ENCODE measurements at places on chromosomes 5 and 9.

GRCh38 chr5:73892218-73892617 lies 266.2 kb downstream of the ARHGEF28 start:
- no peaks in the 10 kb centered on the region for H3K36me3 ChIP-seq
- no peaks in the 10 kb centered on the region for H3K27me3 ChIP-seq
- no peak for DNase-seq
- H3K4me3 ChIP-seq, result no peak overlapping the region
- no peaks in the 10 kb centered on the region for H3K4me1 ChIP-seq

GRCh38 chr9:127523312-127523851 lies 72.1 kb downstream of the LRSAM1 start:
- H3K27ac ChIP-seq, result no peak overlapping the region
- peaks cover 44% of the 10 kb centered on the region for H3K36me3 ChIP-seq
- peak; percentile 49 for DNase-seq

DNA sequence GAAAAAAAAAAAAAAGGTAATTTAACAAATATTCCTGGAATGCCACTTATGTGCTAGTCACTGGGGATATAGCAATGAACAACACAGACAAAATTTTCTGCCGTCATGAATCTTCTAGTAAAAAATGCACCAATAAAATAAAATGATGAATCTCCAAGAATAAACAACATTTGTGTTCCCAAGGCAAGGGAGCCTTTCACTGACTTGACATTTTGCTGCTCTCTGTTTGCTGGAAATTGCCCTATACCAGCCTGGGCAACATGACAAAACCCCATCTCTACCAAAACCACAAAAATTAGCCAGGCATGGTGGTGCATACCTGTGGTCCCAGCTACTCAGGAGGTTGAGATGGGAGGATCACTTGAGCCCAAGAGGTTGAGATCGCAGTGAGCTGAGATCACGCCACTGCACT lies 64.5 kb upstream of the ERBIN start:
- no peaks in the 10 kb centered on the region for H3K27me3 ChIP-seq
- DNase-seq, result peak; percentile 81
- no peaks in the 10 kb centered on the region for H3K36me3 ChIP-seq

DNA sequence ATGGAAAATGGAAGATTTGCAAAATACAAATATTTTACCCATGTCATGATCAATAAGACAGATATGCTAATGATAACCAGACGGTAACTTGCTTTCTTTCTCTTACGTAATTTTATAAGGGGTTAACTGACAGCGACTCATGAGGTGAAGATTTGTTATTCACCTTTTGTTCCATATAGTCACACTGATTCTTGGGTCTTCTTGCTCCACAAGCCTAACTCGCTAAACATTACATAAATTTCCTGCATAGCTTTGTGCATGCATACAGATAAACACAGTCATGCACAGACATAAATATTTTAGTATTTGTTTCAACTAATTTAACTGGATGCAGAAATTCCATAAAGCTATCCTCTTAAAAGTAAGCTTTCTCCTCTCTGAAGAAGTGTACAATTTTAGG lies 225.9 kb downstream of the VPS13A start:
- H3K4me1 ChIP-seq, result peaks cover 3% of the 10 kb centered on the region
- H3K36me3 ChIP-seq, result no peaks in the 10 kb centered on the region
- no peak for DNase-seq
- no peaks in the 10 kb centered on the region for H3K27me3 ChIP-seq
- no peak overlapping the region for H3K27ac ChIP-seq

DNA sequence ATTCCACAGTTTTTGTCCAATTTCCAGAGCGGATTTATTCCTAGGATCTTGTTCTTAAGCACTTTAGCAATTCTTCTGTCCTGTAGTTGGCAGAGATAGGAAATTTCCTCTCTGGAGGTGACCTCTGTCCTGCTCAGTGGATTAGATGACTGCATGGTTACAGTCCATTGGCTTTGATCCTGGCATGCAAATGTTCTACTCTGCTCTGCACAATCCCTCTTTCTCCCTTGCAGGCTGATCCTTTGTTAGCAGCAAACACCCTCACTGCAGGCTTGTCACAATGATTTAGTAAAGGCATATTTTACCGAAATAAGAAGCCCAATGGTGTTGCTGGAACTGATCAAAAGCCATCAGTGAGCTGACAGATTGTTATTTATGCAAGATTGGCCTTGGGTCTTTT lies 243.8 kb downstream of the COX7C start:
- H3K4me1 ChIP-seq, result no peaks in the 10 kb centered on the region
- H3K36me3 ChIP-seq, result no peaks in the 10 kb centered on the region
- DNase-seq, result peak; percentile 19
- no peaks in the 10 kb centered on the region for H3K27me3 ChIP-seq
- H3K27ac ChIP-seq, result no peak overlapping the region

DNA sequence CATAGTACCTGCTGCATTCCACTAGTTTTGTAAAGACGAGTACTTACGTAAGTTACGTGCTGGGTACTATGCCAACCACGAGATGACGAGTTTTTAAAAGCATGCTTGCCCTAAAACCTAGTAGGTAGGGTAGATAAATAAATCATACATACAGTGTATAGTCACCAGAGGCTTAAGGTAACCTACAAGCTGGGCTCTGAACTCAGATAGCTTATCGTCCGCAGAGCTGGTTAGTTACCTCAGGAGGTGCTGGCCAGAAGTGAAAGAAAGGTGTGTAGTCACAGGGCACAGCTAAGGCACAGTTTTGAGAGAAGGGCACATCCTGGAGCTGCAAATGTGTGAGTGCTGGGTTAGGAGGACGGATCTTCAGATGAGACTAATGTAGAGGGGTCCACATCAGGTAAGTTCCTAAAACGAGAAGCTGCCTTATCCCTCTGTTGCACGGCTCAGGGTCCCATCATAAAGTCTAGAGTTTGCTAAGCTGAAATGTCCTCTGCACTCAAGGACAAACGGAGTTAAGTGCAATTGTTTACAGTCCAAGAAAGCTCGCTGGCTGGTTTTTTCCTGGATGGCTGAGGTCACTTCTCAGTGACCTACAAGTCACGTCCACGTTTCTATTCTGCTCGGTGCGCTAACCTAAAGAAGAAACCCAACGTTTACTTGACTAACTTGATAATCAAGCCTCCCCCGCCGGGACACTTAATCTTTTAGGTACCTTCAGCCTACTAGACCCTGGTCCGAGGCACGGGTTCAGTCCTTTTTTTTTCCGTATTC lies 1.1 kb upstream of the SNX24 start:
- H3K4me1 ChIP-seq, result peaks cover 37% of the 10 kb centered on the region
- peak overlapping the region; percentile 43 for H3K27ac ChIP-seq
- H3K27me3 ChIP-seq, result no peaks in the 10 kb centered on the region
- DNase-seq, result peak; percentile 61
- peak overlapping the region; percentile 84 for H3K4me3 ChIP-seq

DNA sequence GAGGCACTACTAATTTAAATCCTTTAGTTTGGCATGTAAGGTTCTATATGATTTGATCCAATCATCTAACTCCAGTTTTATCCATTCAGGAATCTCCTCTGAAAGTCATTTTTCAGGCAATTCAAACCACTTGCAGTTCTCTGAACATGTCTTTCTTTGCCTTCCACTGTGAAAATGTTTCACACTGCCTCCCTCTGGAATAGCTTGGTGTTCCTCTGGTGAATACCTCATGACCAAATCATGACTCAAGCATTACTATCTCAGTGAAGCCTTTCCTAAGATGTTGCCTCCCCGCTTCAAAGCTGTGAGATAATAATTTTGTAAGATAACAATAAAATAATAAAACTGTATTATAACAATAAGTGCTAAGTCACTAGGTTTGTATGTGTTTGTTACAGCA lies 981.1 kb downstream of the DTWD2 start:
- H3K27me3 ChIP-seq, result no peaks in the 10 kb centered on the region
- no peaks in the 10 kb centered on the region for H3K36me3 ChIP-seq
- no peak overlapping the region for H3K4me3 ChIP-seq
- H3K27ac ChIP-seq, result no peak overlapping the region
- no peak for DNase-seq
- no peaks in the 10 kb centered on the region for H3K4me1 ChIP-seq

GRCh38 chr5:173664154-173664526 lies 47.7 kb upstream of the BOD1 start:
- DNase-seq, result no peak
- no peaks in the 10 kb centered on the region for H3K36me3 ChIP-seq
- no peak overlapping the region for H3K4me3 ChIP-seq
- H3K27me3 ChIP-seq, result no peaks in the 10 kb centered on the region
- H3K4me1 ChIP-seq, result peaks cover 16% of the 10 kb centered on the region

DNA sequence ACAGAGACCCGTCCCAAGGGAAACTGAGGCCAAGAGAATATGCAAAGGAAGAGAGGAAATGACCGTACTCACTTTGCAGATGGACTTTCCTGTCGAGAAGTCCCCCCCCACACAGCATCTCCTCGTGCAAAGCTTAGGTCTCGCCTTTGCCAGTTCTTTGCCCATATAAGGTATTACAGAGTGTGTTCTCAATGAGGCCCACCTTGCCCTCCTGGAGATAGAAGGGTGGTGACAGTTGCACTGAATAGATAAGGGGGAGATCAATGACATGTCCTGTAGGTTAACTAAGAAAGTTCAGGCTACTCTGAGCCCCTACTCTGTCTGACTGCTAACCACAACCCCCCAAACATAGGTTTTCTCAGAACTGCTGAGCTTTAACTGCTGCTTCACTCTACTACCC lies 68.2 kb upstream of the SPTLC1 start:
- no peaks in the 10 kb centered on the region for H3K4me1 ChIP-seq
- no peak for DNase-seq
- no peak overlapping the region for H3K4me3 ChIP-seq
- H3K27ac ChIP-seq, result no peak overlapping the region
- H3K27me3 ChIP-seq, result no peaks in the 10 kb centered on the region

- no peak overlapping the region for H3K4me3 ChIP-seq
- DNase-seq, result no peak
- no peaks in the 10 kb centered on the region for H3K36me3 ChIP-seq
- H3K27ac ChIP-seq, result no peak overlapping the region
- H3K4me1 ChIP-seq, result no peaks in the 10 kb centered on the region
- no peaks in the 10 kb centered on the region for H3K27me3 ChIP-seq
Measured at GRCh38 chr5:135149956-135150723, 116.1 kb upstream of the PITX1 start.

GRCh38 chr9:34540827-34541226 lies 18.0 kb upstream of the ENHO start:
- DNase-seq, result peak; percentile 61
- no peak overlapping the region for H3K27ac ChIP-seq
- peaks cover 5% of the 10 kb centered on the region for H3K27me3 ChIP-seq
- peaks cover 6% of the 10 kb centered on the region for H3K4me1 ChIP-seq
- H3K4me3 ChIP-seq, result no peak overlapping the region

DNA sequence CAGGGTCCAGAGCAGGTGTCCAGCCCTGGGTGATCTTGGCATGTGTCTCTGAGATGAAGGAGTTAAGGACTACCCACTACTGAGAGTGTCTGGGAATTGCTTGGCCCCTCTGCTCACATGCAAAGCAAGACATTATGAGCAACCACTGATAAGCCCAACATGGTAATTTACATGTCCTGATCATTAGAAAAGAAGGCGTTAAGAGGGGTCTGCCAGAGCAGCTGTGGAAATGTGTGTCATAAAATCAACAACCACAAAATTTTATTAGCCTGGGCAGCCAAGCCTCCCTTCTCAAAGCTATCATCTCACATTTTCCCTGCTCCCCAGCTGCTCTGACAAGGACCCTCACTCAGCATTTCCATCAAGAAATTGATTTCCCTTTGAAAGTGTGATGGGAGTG lies 351.0 kb downstream of the SPOCK1 start:
- H3K36me3 ChIP-seq, result no peaks in the 10 kb centered on the region
- no peak for DNase-seq
- no peak overlapping the region for H3K4me3 ChIP-seq

DNA sequence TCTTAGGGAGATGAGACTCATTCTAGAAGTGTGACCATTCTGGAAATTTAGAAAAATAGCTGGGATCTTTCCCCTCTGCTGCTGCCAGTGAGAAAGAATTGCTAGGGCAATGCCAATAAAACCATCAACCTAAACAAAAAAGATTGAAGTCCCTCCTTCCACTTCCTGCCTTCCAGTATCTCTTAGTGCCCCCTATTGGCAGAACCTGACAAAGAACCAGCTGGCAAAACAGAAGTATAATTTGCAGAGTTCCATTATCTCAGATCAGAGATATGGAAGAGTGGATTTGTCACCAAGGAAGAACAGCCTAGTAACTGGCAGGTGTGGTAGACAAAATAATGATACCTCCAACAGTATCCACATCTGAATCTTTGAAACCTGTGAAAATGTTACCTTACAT lies 13.8 kb upstream of the PLCXD3 start:
- H3K36me3 ChIP-seq, result peaks cover 10% of the 10 kb centered on the region
- peak; percentile 43 for DNase-seq
- no peaks in the 10 kb centered on the region for H3K27me3 ChIP-seq
- no peak overlapping the region for H3K4me3 ChIP-seq
- no peak overlapping the region for H3K27ac ChIP-seq

DNA sequence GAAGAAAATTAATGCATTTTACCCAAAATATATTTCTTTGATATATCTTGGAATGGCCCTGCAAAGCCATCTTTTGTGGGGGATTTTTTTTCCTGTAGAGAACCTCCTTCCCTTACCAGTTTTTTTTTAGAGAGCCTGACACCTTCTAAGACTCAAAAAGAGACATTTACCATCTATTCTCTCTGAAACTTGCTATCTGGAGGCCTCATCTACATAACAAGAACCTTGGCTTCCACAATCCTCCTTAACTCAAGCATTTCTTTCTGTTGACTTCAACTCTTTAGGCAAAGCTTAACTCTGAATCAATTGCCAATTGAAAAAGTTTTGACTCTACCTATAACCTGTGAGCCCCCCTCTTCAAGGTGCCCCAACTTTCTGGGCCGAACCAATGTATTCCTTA lies 6.2 kb downstream of the SLC45A2 start:
- DNase-seq, result no peak
- no peak overlapping the region for H3K4me3 ChIP-seq
- no peaks in the 10 kb centered on the region for H3K27me3 ChIP-seq
- no peak overlapping the region for H3K27ac ChIP-seq

GRCh38 chr5:1529498-1529897 lies 5.7 kb upstream of the LPCAT1 start:
- no peaks in the 10 kb centered on the region for H3K4me1 ChIP-seq
- H3K36me3 ChIP-seq, result no peaks in the 10 kb centered on the region
- no peak for DNase-seq
- no peak overlapping the region for H3K4me3 ChIP-seq
- H3K27me3 ChIP-seq, result no peaks in the 10 kb centered on the region
- no peak overlapping the region for H3K27ac ChIP-seq

DNA sequence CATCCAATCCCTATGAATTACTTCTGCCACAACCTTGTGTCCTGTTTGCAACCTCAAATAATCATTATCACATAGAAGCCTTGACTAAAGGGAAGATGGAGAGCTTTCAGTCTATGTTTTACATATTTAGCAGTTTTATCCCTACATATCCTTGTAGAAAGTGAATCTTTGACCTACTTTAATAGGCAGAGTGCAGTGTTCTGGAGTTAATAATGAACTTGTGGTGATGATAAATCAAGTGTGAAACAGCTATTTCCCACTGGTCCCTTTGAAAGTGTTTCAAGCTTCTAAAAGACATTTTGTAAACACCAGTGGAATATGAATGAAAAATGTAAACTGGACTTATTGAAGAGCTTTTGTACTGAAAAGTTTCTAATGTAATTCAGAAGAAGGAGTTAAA lies 406.7 kb downstream of the GABRG2 start:
- no peak overlapping the region for H3K4me3 ChIP-seq
- no peaks in the 10 kb centered on the region for H3K27me3 ChIP-seq
- no peaks in the 10 kb centered on the region for H3K4me1 ChIP-seq
- no peaks in the 10 kb centered on the region for H3K36me3 ChIP-seq
